Epithelial cell of proximal tubule (primary cell): ENCODE measurements at places on chromosomes 16 and 17.

DNA sequence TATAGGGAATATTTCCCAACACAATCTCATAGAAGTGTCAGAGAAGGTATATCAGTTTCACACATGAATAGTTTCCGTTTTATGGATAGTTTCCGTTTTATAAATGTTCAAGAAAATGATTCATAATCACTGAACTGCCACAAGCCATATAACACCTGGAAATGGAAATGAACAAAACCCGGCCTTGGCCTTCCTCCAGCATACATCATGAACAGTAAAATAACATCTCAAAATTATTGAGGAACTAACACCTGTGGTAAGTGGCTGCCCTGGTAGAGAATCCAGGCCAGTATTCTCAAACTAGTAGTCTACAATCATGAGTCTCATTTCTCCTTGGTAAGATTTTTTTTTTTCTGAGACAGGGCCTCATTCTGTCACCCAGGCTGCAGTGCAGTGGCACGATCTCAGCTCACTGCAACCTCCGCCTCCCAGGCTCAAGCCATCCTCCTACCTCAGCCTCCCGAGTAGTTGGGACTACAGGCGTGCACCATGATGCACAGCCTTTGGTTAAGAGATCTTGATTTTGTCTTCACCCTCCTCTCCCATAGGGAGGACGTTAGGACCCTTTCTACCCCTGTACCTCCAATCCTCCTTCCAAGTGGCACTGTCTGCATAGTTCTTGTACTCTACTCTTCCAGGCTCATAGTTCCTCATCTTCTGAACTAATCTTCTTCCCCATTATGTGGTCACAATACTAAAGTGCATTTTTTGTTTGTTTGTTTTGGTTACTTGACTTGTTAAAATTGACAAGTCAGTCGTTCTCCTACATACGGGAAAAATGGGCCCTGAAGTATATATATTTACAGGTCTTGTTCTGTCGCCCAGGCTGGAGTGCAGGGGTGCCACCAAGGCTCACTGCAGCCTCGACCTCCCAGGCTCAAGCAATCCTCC lies 15.0 kb upstream of the RGS9 start:
- no peak for DNase-seq

GRCh38 chr17:50060951-50061712 lies 5.2 kb downstream of the ITGA3 start:
- no peak for DNase-seq

DNA sequence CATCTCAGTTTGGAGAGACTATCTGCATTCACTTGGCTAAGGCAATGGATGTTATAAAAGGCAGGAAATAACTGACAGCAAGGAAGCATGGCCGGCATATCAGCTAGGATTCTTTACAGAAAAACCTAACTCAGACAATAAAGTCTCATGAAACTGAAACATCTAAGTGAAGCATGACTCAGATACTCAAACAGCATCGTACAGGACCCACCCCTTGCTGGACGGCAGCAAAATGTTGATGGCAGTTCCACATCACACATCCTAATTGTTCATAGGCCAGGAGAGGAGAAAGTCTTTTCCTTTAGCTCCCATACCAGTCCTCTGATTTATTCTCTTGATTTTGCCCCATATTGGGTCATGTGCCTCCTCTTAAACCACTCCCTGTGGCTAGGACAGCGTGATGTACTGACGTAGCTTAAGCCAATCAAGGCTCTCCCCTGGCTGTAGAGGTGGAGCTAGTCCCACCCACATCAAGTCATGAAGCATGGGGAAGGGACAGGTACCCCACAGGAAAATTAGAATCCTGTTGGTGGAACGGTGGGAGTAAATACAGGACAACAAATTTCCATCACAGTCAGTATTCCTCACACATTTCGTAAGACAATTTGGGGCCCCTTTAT lies 178.9 kb downstream of the IRX3 start:
- DNase-seq = no peak

DNA sequence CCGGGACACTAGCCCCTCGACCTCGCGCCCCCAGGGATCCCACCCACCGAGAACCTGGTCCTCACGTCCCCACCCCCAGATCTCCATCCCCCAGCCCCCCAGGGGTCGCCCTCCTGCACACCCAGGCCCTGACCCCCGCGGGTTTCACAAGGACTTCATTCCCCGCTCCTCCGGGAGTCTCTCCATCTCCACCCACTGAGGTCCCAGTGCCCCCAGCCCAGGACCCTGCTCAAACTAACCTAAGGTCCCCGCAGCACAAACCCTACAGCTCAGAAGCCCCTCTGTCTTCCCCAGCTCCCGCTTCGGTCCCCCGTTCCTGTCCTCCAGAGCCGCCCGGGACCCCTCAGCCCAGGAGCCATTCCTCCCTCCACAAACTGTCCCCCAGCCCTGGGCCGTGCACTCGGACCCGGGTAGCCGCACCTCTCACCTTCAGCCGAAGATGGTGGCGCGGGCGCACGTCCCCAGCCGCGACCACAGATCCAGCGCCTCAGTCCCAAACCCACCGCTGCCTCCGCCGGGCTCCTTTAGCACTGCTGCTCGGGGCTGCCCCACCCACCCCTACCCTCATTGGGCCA lies at the start of gene MYH10:
Gene MYH10, minus strand, starts transcription at position 499 of the 575 bp plus-strand sequence. CDS start 7,479 bp downstream, outside the sequence.
- DNase-seq = no peak
